T-helper 17 cell (primary cell): ENCODE measurements at places on chromosomes 12 and 14. TPM values are rescaled to one million over a fixed set of nuclear protein-coding genes. Genes with fewer than 3 reads are reported as not detected.

The RNFT2 gene
- total RNA-seq, result 4.9 TPM

DNA sequence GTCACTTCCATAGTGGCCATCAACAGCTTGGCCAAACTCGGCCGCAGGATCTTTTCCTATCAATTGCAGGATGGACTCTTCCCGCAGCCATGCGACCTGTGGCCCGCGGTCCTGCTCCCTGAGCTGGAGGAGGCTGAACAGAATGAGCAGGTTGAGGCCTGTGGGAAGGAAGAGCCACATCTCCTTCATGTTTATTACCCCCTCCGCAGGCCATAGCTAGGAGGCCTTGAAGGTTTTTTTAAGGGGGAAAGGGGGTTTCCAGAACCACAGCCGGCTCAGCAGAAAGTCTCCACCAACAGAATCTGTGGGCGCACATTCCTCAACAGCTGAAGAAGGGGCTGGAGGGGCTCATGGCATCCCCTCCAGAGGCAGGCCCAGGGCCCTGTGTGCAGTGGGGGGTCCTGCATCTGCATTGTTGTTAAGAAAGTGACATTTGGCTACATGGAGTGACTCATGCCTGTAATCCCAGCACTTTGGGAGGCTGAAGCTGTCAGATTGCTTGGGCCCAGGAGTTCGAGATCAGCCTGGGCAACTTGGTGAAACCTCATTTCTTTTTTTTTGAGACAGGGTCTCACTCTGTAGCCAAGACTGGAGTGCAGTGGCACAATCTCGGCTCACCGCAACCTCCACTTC, 25.2 kb upstream of the PPP1R13B start:
- H3K4me3 ChIP-seq, result peak overlapping the region; percentile 89
- H3K4me1 ChIP-seq, result peaks cover 10% of the 10 kb centered on the region
- no peaks in the 10 kb centered on the region for H3K36me3 ChIP-seq
- no peaks in the 10 kb centered on the region for H3K27me3 ChIP-seq
- peak overlapping the region; percentile 66 for H3K27ac ChIP-seq

DNA sequence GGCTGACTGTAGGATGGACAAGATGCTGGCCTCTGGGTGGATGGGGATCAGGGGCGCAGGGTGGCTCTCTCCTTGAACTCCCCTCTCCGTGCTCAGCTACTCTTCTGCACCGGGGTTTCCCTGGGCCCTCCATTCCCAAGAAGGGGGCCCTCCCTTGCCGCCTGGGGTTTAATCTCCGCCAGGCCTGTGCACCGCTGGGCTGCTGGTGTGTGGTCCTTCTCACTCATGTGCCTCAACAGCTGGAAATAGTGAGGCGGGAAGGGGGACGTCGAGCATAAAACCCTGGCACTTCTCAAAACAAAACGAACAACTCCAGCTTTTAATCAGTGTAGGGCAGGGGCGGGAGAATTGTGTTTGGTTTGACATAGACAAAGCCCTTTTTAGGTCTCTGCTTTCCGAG, 19.0 kb upstream of the SMOC1 start:
- H3K36me3 ChIP-seq, result peaks cover 3% of the 10 kb centered on the region
- H3K27ac ChIP-seq, result no peak overlapping the region
- peaks cover 2% of the 10 kb centered on the region for H3K4me1 ChIP-seq
- no peak overlapping the region for H3K4me3 ChIP-seq
- H3K27me3 ChIP-seq, result peaks cover 28% of the 10 kb centered on the region

GRCh38 chr12:12182703-12183365, 84.0 kb downstream of the LRP6 start:
- no peak overlapping the region for H3K27ac ChIP-seq
- H3K36me3 ChIP-seq, result peaks cover 2% of the 10 kb centered on the region
- no peak overlapping the region for H3K4me3 ChIP-seq

DNA sequence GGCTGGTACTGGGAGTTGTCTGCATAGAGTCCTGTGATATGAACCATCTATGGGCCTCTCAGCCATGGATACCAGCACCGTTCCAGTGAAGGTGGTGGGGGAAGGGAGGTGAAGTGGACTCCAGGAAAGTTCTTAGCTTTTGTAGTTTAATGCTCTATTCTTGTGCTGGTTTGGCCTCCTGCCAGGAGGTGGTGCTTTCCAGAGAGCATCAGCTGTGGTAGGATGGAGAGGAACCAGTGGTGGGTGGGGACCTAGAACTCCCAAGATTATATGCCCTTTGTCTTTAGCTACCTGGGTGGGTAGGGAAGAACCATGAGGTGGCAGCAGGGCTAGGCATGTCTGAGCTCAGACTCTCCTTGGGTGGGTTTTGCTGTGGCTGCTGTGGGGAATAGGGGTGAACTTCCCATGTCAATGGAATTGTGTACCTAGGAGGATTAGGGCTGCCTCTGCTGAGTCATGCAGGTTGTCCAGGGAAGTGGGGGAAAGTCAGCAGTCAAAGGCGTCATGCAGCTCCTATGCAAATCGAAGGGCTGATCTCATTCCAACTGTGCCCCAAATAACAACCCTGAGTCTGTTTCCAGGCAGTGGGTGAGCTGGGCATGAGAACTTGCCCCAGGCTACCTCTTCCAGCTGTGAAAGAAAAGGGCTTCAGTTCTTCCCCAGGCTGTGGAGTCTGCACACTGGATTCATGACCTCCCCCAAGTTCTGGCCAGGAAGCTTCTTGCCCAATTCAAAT, 14.2 kb downstream of the GZMH start:
- H3K36me3 ChIP-seq, result peaks cover 1% of the 10 kb centered on the region
- no peaks in the 10 kb centered on the region for H3K4me1 ChIP-seq
- no peak overlapping the region for H3K4me3 ChIP-seq

- no peaks in the 10 kb centered on the region for H3K36me3 ChIP-seq
- no peaks in the 10 kb centered on the region for H3K27me3 ChIP-seq
- no peaks in the 10 kb centered on the region for H3K4me1 ChIP-seq
- no peak for DNase-seq
- no peak overlapping the region for H3K4me3 ChIP-seq
These were observed 425.2 kb downstream of the RPS29 start for GRCh38 chr14:49160983-49161382.
